ENCODE measurements at places on chromosomes 1 and 21.

- DNase-seq: no peak
These were observed 192.7 kb upstream of the ZNHIT6 start for GRCh38 chr1:85900921-85901320.

DNA sequence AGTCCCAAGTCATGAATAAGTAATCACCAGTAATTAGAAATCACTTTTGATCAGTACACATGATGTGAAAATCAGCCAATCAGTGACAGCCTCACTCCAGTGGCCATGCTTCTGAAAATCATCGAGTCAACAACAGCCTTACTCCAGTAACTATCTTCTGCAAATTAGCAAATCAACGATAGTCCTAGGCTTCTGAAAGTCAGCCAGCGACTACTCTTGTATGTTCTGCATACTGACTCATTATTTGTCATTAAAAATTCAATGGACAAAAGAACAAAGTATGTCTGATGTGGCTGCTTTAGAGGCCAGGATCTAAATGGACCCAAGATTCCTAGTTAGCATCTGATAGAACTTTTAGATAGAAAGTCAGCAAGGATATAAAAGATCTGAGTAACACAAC, 102.5 kb downstream of the GPR52 start:
- peak; percentile 77 for DNase-seq

GRCh38 chr1:151372058-151372934, at the start of gene SELENBP1:
Gene SELENBP1, minus strand, starts transcription at chr1:151372705. Its CDS starts 64 bp downstream, at chr1:151372641.
- DNase-seq: peak; percentile 56

GRCh38 chr1:214897581-214897980, 185.0 kb upstream of the KCNK2 start:
- no peak for DNase-seq

GRCh38 chr1:30887485-30888315, 20.9 kb downstream of the SDC3 start:
- DNase-seq: peak; percentile 21

Data from astrocyte of the spinal cord (primary cell).